CD4-positive, alpha-beta T cell (primary cell): ENCODE measurements at places on chromosomes 6 and 20.
A peak's percentile ranks its signal among the peaks of the same experiment; 100 is the strongest.

- DNase-seq = peak; percentile 64
Measured at GRCh38 chr6:35311390-35312075, 13.9 kb downstream of the DEF6 start.

DNA sequence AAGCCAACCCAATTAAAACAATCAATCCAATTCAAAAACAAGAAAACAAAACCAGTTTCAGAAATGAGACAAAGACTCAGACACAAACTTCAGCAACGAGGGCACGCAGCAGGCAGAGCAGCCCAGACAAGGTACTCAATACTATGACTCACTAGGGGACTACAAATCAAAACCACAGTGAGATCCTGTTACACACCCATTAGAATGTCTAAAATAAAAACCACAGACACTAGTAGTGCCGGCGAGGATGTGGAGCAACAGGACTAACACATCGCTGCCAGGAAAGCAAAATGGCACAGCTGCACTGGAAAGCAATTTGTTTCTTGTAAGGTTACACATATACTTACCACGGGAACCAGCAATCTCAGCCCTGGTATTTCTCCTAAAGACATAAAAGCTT, 28.4 kb upstream of the MAS1L start:
- DNase-seq = peak; percentile 16

- DNase-seq = no peak
Measured at GRCh38 chr6:151001387-151002056, 136.0 kb downstream of the MTHFD1L start.

GRCh38 chr6:63724721-63725120, 89.1 kb downstream of the PHF3 start:
- no peak for DNase-seq

DNA sequence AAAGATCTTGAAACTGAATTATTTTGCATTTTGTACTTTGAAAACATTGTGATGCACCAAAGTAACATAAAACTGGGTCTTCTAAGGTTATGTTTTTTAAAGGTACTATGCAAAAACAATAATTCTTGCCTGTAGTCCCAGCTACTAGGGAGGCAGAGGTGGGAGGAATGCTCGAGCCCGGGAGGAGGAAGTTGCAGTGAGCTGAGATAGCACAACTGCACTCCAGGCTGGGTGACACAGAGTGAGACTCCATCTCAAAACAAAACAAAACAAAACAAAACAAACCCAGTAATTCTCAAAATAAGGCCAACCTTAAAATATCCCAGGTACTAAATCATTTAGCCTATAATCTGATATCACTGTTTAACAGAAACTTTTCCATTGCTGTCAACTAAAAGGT, 269.6 kb downstream of the KHDC1L start:
- DNase-seq = no peak

DNA sequence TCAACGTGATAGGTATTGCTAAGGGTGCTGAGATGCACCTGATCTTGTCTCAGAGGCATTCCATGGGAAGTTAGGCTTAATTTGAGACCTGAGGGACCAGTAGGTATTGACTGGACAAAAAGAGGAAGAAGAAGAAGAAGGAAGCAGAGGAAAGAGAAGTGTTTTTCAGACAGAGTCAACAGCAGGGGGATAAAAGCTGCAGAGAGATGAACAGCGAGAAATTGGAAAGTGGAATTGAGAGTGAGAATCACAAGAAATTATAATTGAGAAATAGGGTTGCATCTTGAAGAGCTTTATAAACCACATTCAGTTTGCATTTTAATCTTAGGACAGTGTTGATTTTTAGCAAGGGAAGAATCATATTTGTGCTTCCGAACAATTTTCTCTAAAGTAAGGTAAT, 254.0 kb downstream of the CD83 start:
- DNase-seq = no peak

DNA sequence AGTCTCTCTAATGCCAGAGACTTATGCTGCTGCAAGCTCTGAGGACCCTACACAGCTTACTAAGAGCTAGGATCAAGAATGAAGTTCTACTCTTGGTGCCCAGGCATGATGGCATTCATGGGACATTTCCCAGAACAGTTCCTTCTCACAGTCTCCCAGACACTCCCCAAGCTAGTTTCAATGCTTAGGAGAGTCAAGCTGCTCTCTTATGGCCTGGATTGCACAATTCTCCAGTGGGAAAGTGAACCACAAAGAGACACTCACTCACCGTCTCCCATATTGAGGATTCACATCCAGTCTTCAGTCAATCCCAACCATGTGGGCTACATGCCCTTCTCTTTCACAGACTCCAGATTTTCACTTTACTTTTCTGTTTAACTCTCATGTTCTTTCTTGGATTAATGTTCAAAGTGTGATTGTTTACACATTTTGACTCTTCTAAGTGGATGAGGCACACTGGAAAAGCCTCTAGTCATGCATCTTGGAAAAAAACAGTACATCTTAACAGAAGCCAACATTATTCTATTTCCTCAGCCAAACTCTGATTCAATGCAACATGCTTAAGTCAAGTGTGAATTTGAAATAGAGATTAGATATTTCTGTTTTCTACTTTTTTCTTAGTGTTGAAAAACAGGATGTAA, 447.8 kb upstream of the BTBD3 start:
- DNase-seq = no peak
